ENCODE measurements at places on chromosomes 2 and 18. TPM values are rescaled to one million over a fixed set of nuclear protein-coding genes. Genes with fewer than 3 reads are reported as not detected.

COL5A2 gene
- 159 TPM for total RNA-seq

RHBDD1 gene
- total RNA-seq, result 29.9 TPM

GRCh38 chr2:3459185-3460015 lies 59.9 kb downstream of the ADI1 start:
- DNase-seq, result peak; percentile 71

DNA sequence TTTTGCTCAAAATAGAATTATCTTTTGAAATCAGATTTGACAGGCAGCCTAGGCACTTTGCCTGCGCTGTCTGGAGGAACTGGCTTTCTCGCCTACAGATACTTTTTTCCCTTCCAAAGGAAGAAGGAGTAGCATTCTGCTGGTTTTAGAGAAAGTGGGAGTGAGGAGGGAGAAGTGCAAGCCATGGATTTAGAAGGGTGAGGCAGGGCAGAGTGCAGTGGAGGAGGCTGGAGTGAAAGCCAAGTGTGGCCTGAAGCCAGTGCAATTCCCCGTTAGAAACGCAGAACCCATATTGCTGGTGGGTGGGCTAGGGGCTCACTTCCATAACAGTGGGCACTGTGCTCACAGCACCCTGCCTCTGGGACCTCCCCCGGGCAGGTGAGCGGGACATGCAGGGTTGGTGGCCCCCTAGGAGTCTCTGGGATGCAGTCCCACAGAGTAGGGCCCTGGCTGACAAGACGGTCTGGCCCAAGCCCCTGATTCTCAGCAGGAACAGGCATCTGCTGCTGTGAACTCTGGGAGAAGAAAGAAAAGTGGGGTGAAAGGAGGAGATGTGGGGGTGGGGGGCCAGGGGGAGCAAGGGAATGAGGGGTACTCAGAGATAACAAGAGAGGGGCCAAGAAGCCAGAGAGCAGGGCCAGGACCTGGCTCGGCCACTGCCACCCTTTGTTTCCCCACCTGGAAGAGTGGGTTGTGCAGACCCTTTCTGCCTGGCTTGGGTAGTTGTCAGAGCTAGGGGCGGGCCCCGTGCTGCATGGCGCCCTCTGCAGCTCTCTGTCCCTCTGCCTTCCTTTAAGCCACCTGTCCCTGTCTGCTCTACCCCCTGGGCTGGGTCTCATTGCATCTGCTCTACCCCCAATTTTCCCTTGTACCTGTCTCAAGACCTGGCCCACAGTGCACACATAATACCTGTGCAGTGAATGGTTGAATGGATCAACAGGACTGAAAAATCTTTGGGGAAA lies 273.5 kb upstream of the HS6ST1 start:
- DNase-seq, result no peak

DNA sequence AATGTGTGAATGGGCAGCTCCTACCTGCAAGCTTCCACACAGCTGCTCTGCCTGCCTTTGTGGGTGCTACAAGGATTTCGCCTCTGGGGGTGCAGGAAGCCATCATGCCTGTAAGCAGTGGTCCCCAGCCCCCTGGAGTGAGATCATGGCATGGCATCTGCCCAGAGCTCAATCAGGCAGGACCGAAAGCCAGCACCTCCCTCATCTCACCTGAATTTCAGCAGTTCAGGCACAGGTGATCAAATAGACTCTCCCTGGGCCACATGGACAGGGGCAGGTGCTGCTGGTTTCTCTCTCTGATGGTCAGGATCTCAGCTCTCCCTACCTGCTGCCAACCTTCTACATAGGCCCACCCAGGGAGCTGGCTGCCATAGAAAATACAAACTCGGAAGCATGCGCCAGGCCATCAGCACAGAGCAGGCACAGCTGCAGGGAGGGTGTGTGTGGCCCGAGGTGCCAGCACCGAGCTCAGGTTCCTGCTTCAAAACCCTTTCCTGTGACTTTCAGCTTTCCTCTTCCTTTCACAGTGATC lies 133.2 kb upstream of the ID2 start:
- no peak for DNase-seq

SAG gene
- total RNA-seq, result not detected

TMEM247 gene
- not detected for total RNA-seq

GRCh38 chr2:159010340-159010739 lies 41.9 kb downstream of the TANC1 start:
- DNase-seq, result no peak

- no peak for DNase-seq
These were observed at the start of gene INPP5D for GRCh38 chr2:233059797-233060500. Gene INPP5D (plus strand): TSS chr2:233060342. CDS start chr2:233060479, 137 bp downstream.

GRCh38 chr18:50038448-50038847 lies 156.5 kb downstream of the MYO5B start:
- no peak for DNase-seq

PLB1 gene
- total RNA-seq, result 0.77 TPM

DNA sequence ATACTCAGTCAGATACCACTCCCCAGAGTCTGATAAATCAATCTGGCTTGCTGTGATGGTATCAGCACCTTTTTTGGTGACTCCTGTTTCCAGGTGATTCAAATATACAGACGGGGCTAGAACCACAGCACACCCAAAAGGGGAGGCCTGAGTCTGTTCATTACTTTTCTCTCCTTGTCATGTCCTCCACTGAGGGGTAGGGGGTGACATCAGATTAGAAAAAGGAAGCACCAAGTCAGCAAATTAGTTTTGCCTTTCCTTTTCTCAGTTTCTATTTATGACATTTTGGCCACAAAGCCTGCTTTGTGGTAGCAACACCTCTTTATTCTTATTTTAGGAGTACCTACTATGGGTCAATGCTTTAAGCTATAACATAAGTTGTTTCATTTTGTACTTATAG lies 127.4 kb downstream of the CCDC102B start:
- peak; percentile 58 for DNase-seq
